Upper lobe of right lung (tissue), 1 donor: ENCODE measurements at places on chromosomes 2 and 18. TPM values are rescaled to one million over a fixed set of nuclear protein-coding genes. Genes with fewer than 3 reads are reported as not detected.

Gene SP110
- 46.9 TPM for total RNA-seq

Gene ITM2C
- total RNA-seq, result 25.0 TPM

GRCh38 chr2:28650266-28650584, 101.4 kb upstream of the PPP1CB start:
- H3K4me1 ChIP-seq, result peaks cover 4% of the 10 kb centered on the region
- no peak overlapping the region for H3K4me3 ChIP-seq
- no peak for DNase-seq
- H3K27ac ChIP-seq, result no peak overlapping the region

DNA sequence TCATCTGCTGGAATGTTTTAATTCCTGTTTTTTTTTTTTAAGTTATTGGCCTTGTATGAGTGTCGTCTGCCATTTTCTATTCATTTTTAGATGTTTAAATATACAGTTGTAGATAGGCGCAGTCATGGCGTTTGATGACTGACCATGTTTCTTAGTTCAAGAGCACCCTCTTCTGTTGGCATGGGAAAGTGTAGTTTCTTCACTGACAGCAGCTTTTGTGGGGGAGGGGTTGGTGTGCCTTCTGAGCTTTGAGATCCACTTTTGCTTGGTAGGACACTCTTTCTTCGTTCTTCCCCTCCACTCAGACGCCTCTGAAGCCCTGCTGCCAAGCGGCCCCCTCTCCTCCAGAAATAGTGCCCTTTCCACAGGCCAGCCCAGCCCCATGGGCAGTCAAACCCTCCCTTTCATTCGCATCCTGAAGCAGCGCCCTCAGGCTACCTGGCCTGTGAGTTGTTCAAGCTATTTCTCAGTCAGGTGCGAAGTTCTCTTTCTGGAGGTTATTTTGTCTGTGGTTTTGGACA, 492.0 kb downstream of the TNS1 start:
- peaks cover 17% of the 10 kb centered on the region for H3K4me1 ChIP-seq
- no peaks in the 10 kb centered on the region for H3K27me3 ChIP-seq
- no peak overlapping the region for H3K27ac ChIP-seq
- no peaks in the 10 kb centered on the region for H3K36me3 ChIP-seq
- no peak for DNase-seq

DNA sequence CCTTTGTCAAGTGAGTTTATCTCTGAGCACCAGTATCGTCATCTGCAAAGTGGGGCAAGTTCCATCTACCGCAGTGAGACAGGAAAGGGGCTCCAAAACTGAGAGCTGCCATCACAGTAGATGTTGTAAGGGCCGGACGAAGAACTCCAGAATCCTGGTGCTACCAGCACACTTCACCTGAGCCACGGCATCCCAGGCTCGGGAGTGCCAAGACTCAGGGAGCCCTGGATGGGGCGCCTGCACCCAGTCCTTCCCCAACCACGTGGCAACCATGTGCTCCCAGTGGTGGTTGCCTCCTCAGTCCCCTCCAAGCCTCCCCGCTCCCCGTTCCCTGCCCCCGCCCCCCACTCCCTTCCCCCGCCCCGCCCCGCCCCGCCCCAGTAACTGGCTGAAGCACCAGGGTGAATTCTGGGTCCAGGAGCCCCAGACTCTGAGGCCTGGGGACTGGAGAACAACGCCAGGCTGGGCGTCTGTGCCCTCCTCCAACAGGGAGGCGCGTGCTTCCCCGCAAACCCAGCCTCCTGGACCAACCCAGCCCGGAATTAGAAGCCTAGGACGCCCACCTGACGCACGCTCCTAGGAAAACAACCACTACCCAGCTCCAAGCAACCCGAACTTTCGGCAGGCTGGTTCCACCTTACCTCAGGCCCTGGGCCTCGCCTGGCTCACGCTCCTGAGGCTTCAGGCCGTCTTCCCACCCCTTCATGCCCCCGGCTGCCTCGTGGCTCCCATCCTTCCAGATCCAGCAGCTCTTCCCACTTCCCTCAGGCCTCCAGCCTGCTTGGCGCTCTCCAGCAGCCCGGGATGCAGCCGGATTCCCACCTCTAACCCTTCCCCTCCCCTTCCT, 67.6 kb downstream of the LAMA3 start:
- H3K36me3 ChIP-seq, result no peaks in the 10 kb centered on the region
- H3K27me3 ChIP-seq, result no peaks in the 10 kb centered on the region
- no peak for DNase-seq
- H3K27ac ChIP-seq, result no peak overlapping the region

DNA sequence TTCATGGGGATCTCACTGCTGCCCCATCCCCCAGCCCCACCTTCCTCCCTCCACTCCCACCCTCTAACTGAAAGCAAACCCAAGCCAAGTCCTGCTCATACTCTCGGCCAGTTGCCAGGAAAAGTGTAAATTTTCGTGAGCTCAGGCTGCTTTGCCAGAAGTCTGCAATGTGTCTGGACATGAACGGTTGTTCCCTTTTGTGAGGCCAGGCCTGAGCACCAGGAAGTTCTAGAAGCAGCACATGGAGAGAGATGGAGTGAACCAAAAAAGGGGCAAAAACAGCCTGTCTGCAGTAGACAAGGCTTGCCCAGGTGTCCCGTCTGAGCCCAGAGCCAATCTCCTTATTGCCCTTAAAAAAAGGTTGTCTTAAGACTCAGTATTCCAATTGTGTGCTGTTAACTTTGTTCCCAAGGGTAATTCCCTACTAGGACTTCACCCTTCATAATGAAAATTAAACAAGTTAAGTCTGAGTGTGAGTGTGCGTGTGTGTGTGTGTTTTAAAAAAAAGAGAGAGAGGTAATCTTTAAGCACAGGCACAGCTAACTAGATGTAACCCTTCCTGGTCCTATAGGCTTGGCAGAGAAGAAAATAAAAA, 247.1 kb downstream of the BCL11A start:
- H3K36me3 ChIP-seq, result no peaks in the 10 kb centered on the region
- no peak overlapping the region for H3K27ac ChIP-seq
- H3K4me3 ChIP-seq, result no peak overlapping the region
- H3K27me3 ChIP-seq, result no peaks in the 10 kb centered on the region
- peaks cover 9% of the 10 kb centered on the region for H3K4me1 ChIP-seq

DNA sequence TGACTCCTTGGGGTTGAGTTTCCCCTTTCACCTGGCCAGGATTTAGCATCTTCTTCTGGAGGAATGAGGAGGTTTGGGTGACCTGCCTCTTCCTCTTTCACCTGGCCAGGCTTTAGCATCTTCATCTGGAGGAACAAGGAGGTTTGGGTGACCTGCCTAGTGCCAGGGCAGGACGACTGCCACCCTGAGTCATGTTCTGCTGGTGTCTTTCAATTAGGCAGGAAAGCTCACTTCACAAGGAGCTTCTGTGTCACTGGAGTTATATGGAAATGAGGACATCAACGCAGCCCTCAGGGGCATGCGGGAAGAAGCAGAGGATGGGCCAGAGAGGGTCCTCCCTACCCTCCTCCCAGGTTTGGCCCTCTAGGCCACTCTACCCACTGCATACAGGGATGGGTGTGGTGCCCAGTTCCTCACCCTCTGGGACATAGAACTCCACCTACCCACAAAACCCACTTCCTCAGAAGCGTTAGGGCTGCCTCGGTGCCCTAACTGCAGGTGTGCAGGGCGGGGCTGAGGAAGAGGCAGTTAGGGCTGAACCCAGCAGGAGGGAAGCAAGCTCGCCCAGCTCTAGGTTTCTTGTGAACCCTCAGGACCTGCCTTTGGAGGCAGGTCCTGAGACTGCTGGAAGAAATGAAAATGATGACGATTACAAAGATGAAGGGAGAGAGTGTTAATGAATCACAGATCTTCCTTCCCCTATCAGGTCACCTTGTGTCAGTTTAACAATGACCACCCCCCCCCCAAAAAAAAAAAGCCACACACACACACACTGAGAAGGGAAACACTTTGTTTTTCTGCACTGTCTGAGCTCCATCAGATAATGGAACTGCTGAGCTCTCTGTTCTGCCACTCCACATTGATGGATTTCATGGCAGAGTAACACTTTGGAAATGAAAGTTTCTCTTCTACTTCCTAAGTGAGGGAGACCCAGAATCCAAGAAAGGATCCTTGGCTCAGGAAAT, 71.0 kb downstream of the ARL4C start:
- DNase-seq, result no peak
- H3K36me3 ChIP-seq, result no peaks in the 10 kb centered on the region
- H3K4me1 ChIP-seq, result peaks cover 23% of the 10 kb centered on the region
- no peaks in the 10 kb centered on the region for H3K27me3 ChIP-seq
- H3K4me3 ChIP-seq, result no peak overlapping the region
